Left lung (tissue), 14 donors: ENCODE measurements at places on chromosomes 7 and 10.
A peak's percentile ranks its signal among the peaks of the same experiment; 100 is the strongest.

DNA sequence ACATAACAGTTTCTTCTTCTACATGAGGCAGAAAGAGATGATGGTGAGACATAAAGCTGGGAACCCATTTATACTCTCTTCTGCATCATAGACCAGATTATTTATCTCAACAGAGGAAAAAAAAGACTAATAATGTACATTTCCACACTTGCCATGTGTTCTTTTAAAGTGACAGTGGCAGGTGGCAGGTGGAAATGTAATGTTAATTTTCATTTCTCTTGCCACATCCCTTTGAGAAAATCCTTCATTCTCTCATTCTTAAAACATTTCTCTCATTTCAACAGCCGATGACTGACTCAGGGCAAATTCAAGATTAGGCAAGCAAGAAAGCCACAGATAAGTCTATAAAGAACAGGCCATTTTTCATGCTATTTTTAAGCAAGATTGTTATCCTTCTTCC is 635.6 kb upstream of the SORCS1 start:
- H3K4me3 ChIP-seq = no peak overlapping the region
- H3K27ac ChIP-seq = no peak overlapping the region
- DNase-seq = no peak
- no peaks in the 10 kb centered on the region for H3K36me3 ChIP-seq

DNA sequence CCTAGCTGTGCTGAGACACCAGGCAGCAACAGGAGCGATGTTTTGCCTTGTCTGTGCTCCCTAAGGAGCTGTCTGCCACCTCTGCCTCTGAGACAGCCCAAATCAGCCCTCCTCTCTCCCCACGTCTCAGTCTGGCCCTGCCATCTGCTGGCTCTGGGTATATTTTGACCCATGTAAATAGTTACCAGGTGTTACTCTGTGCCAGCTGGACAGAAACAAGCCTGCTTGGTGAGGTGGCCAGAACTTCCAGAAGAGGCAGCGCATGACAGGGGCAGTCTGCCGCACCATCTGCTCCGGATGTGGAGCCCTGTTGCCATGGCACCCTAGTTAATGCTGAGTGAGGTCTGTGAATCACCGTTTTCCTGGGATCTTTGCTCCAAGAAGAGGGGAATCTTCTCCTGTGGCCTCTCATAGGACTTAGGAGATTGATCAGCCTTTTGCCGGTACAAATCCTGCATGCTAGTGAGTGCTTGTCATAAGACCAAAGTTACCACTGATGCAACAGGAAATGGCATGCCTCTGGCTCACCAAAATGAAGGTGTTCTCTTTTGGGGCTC is 31.8 kb downstream of the GSTO2 start:
- H3K27me3 ChIP-seq = no peaks in the 10 kb centered on the region
- H3K4me3 ChIP-seq = no peak overlapping the region
- H3K4me1 ChIP-seq = peaks cover 6% of the 10 kb centered on the region

DNA sequence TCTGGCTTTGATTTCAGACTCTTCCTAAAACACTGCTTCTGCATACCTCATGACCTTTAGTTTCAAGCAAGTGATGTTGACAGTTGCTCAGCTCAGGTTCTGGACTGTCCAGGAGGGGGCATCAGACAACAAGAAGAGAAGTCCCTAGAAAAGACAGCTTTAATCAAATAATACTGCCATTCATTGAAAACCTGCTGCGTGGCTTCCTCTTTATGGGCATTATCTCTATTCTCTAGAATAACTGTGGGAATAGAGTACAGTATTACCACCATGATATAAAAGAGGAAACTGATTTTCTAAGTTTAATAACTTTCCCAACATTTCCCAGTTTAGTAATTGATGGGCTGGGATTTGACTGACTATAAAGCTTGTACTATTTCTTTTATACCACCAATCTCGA is 170.4 kb downstream of the SNX13 start:
- DNase-seq = no peak
- no peak overlapping the region for H3K27ac ChIP-seq
- H3K4me1 ChIP-seq = peaks cover 32% of the 10 kb centered on the region
- no peak overlapping the region for H3K4me3 ChIP-seq
- H3K36me3 ChIP-seq = no peaks in the 10 kb centered on the region
- no peaks in the 10 kb centered on the region for H3K27me3 ChIP-seq

- H3K27me3 ChIP-seq = no peaks in the 10 kb centered on the region
- peak overlapping the region; percentile 74 for H3K27ac ChIP-seq
- H3K4me1 ChIP-seq = peaks cover 16% of the 10 kb centered on the region
- no peaks in the 10 kb centered on the region for H3K36me3 ChIP-seq
Observed at GRCh38 chr10:33273295-33274002, 61.0 kb downstream of the NRP1 start.

GRCh38 chr10:26331371-26331770 is 106.8 kb upstream of the APBB1IP start:
- H3K4me3 ChIP-seq = no peak overlapping the region
- no peak for DNase-seq
- H3K36me3 ChIP-seq = no peaks in the 10 kb centered on the region
- H3K27ac ChIP-seq = no peak overlapping the region
